D341Med (cell line): ENCODE measurements at places on chromosomes 6 and 20.

GRCh38 chr20:7520361-7520760 lies 419.9 kb downstream of the HAO1 start:
- DNase-seq = no peak

- no peak for DNase-seq
These were observed 12.7 kb upstream of the STK35 start for GRCh38 chr20:2088891-2089290.

DNA sequence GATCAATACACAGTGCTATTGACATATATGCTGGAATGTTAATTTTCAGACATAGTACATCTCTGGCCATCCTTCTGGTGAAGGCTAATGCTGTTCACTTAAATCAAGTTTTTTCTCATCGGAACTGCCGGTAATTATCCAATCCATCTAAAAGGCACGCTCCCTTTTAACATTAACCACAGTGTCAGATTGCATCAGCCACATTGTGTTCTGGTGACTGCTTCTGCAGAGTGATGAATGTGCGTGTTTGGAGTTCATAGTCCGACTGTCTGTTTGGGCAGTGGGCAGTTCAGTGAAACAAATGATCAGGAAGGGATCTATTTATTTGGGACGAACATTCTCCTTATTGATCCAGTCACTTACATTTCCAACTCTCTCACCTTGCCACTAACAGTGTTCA lies 49.5 kb downstream of the SOBP start:
- DNase-seq = no peak

- no peak for DNase-seq
These were observed 29.7 kb upstream of the PI16 start for GRCh38 chr6:36924778-36925374.

- DNase-seq = peak; percentile 65
These were observed 15.8 kb upstream of the FAM8A1 start for GRCh38 chr6:17584241-17584803.

DNA sequence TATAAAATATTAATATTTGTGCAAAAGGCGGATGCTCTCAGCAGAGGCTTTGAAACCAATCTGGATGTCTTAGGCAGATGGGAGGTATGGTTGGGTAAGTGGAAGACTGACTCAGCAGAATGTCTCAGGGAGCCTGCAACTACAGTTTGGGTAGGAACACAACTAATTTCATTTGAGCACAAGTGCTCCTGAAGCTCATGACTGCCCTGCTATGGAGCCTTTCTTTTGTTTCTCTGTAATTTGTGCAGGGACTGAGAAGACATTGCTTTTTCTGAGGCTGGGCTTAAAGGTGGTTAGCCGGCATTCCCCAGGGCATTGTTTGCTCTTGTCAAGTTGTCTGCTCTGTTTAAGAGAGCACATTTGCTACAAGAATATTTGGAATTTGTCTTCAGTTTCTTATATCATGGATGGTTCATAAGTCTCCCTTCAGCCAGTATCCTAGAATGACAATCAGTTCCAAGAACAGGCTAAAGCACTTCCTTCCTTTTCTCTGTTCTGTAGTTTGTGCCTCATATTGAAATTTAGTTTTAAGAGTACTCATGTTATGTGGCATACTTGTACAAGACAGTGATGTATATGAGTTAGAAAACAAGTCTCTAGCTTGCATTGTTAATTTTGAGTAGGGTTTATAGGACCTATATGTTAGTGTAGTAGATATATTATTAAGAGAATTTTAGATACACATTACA lies 208.3 kb downstream of the ZFAND3 start:
- no peak for DNase-seq

DNA sequence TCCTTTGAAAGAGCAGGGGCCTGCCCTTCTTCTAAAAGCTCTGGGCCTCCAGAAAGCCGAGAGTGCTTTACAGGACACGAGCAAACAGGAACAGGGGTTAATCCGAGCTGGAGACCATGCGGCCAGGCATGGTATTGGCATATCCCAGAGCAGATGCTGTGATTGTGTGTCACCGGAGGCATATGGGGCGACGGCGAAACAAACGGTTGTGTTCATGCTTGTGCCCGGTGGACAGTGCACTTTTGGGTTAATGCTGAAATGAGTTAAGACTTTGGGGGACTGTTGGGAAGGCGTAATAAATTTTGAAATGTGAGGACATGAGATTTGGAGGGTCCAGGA lies 1088.7 kb upstream of the DEFB115 start:
- DNase-seq = no peak

- DNase-seq = no peak
These were observed 16.3 kb downstream of the CCDC167 start for GRCh38 chr6:37483252-37483901.

DNA sequence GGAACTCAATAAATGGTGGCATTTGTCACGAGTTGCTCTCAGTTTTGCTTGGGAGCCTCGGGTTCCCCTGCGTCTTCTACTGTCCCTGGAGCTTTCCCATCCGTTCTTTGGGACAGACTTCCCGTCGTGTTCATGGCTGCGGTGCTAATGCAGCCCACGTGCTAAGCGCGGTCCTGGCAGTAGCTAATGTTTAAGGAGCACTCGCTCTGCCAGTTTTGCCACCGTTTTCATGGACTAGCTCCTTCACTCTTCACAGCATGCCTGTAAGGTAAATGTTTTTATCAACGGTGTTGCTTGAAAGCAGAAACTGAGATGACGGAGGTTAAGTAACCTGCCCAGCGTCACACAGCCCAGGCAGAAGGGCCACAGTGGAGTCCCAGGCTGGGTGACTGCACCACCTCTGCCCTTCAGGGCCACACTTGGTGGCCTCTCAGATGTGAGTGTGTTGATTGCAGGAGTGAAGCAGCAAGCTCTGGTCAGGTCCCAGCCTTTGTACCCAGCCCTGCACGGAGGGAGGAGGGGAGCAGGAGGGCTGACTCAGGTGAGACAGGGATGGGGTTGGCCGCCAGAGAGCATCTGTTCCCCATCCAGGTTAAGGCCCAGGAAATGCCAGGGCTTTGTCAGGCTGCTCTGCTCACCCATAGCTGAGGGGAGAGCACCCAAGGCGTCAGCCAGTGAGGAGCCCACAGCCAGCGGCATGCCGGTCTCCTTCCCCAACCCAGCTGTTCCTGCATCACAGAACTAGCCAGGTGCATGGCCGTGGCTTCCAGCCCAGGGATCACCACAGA lies 181.8 kb downstream of the ZMYND8 start:
- DNase-seq = no peak

- DNase-seq = no peak
These were observed 79.1 kb upstream of the MAFB start for GRCh38 chr20:40768105-40768504.

- DNase-seq = peak; percentile 74
These were observed 20.4 kb upstream of the BPIFB1 start for GRCh38 chr20:33262658-33263065.

GRCh38 chr20:53711333-53712211 lies 117.9 kb upstream of the ZNF217 start:
- DNase-seq = no peak

DNA sequence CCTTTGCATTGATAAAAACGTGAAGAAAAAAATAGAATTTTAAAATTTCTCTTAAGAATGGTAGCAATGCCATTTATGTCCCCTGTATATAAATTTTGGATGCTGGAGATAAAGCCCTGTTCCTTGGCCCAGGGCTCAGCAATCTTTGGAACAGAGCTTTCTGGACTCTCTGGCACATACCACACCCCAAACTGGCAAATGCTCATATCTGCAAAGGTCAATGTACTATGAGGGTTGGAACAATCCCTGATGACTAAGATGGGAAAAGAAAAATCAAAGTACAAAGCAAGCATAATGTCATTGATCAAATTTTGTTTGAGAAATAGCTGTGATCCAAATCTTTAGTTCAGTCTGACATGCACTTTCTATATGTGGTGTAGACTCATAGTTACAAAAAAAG lies 158.1 kb upstream of the HCRTR2 start:
- no peak for DNase-seq

DNA sequence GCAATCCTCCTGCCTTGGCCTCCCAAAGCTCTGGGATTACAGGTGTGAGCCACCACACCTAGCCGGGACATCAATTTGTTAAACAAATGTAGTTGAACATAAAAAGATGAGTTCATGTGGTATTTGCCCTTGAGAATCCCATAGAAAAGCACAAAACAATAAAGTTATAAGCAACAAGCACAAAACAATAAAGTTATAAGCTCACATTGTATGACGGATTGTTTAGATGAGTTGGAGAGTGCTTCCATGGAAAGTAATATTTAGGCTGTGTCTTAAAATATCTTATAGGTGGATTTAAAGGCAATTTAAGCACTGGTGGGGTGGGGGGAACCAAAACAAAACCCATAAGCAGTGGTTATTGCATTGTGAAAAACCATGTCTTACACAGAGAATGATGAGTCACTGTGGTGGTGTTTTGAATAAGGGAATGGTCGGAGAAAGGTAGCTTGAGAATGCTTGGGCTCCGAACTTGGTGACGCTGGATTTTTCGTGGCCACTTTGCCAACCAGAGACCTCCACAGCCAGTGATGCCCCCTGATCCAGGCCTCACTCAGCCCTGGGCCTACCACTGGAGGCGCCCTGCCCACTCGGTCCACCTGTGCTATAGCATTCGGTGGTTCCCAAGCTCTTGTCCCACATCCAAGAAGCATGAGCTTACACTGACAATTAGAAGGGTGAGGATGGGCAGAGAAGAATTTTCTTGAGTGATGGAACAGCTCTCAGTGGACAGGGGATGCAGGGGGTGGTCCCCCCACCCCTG lies 256.0 kb downstream of the CDKAL1 start:
- no peak for DNase-seq

DNA sequence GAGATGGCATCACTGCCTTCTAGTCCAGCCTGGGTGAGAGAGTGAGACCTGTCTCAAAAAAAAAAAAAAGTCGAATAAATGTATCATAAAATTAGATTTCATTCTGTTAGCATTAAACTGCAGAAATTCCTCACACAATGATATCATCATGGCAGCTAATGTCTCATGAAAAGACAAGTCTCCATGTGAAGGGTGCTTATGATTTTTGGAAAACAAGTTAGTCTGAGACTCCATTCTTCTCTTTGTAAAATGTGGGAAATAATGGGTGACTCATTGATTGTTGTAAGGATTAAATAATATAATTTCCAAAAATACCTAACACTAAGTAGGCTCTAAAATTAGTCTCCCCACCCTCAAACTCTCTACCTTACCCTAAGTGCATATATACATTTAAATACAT lies 49.6 kb upstream of the CDYL start:
- DNase-seq = no peak

DNA sequence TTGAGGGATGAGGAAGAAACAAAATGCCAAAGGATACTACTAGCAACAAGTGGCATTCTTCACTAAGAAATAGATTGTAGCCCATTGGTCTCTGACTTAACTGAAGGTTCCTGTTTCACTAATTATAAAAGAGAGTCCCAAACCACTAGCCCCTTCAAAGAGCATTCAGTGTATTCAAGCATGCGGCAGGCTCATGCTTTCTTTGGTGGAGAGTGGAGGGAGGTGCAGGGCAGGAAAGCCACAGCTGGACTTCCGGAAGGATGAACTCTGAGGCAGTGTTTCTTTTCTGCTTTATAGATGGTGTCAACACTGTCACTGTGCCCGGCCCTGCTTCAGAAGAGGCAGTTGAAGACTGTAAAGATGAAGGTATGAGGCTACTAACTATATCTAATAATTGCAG lies 636.1 kb downstream of the KIF16B start:
- no peak for DNase-seq

GRCh38 chr6:159434410-159434809 lies 258.6 kb downstream of the SOD2 start:
- no peak for DNase-seq

- no peak for DNase-seq
These were observed 173.4 kb downstream of the BMP7 start for GRCh38 chr20:57092900-57093530.

DNA sequence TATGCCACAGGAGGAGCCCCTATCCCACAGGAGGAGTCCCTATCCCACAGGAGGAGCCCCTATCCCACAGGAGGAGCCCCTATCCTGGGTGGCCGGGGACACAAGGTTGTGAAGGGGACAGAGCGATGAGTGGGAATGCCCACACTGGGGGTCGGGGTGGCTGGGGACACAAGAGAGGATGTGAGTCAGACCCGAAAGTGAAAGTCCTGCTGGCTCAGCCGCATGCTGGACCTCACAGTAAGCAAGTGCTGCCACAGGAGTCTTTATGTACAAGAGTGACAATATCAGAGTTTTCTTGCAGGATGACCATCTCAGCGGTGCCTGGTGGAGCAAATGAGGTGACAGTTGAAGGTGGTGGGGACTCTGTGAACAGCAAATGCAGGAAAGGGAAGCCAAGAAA lies 93.7 kb downstream of the PSMB1 start:
- no peak for DNase-seq

DNA sequence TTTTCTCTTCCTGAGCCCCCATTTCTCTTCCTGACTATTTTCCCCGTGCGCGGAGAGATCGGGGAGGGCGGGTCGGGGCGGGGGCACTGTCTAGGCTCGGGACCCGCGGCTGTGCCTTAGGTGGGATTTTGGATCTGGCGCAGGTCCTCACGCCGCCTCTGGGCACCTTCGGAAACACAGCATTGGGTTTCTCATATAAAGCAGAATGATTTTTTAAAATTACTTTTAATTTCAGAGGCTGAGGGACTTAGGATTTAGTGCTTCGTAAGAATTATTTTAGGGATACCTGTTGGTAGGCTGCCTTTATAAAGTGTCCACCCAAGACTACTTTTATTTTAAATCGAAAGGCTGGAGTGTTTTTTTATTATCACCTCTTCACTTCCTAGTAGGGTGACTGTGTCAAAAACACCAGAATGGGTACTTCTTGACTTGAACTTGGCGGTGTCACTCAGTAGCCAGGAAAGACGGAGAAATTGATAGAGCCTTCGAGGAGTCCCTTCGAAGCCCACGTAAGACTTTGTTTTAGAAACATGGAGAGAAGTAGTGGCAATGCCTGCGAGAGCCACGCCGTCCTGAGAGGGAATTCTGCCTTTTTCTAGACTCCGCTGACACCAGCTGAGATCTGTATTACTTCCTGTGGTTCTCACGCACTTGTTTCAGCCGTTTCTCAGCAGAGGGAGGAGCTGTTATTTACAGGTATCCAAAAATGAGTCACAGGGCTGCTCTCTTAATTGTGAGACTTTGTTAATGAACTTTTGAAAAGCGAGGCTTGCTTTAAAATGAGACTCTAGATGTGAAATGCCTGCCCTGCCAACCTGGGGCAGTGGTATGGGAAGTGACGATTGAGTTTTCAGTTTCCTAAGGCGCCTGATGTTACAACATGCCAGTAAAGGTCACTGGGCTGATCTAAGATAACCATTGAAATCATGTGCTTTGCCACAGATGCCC lies 667 bp downstream of the STX11 start:
- DNase-seq = no peak

- no peak for DNase-seq
These were observed 261.2 kb upstream of the MARCKS start for GRCh38 chr6:113595911-113596376.
